SHP77 (cell line): ENCODE measurements at places on chromosomes 6 and 20.
A peak's percentile ranks its signal among the peaks of the same experiment; 100 is the strongest.

DNA sequence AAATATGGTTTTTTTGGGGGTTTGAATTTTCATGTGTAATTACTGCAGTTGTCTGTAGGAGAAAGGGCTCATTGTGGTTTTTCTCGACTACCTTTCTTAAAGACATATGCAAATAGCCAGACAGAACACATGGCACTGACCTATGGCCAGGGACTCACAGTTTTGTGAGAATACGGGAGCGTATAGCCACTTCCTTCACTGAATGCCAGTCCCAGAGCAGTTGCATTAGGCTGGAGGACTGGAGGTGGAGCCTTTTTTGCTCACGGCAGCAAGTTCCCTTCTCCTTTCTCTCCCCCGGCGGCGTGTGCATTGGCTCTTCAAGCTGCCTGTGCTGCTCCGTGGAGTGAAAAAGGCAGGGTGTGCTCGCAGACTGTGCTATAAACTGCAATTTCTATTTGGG is 114.9 kb downstream of the AKAP7 start:
- no peak for DNase-seq

DNA sequence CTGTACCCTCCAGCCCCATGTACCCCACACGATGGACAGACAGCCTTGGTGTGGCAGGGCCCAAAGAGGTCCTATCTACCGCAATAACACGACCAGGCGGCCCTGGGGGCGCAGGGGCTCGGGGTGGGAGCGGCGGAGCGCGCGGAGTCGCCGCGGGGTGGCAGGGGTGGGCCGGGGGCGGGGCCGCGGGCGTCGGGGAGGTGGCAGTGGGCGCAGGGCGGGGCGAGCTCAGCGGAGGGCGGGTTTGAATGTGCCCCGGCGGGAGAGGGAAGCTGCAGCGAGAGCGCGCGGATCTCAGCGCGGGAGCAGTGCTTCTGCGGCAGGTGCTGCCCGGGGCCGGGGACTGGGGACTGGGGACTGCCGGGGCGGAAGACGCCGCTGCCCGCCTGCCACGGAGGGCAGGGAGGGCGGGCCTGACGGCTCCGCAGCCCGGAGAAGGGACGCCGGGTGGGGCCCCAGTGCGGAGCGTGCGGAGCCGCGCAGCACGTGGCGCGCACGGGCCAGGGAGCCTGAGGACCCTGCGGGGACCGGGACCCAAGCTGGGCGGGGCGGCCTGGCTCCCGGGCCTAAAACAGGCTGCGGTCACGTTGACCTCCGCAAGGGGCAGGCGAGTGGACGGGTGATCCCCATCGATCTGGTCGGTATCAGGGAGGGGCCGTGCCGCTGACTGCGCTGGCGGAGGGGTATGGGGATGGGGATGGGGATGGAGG is at the start of gene SLC29A1:
Gene SLC29A1, plus strand, starts transcription at position 277 of the 710 bp plus-strand sequence. CDS start 3,719 bp downstream, outside the sequence.
- peak; percentile 76 for DNase-seq

GRCh38 chr6:36296240-36296639 is 26.4 kb downstream of the PNPLA1 start:
- DNase-seq, result no peak

- no peak for DNase-seq
Observed at GRCh38 chr6:53441035-53441493, 92.3 kb upstream of the ELOVL5 start.

DNA sequence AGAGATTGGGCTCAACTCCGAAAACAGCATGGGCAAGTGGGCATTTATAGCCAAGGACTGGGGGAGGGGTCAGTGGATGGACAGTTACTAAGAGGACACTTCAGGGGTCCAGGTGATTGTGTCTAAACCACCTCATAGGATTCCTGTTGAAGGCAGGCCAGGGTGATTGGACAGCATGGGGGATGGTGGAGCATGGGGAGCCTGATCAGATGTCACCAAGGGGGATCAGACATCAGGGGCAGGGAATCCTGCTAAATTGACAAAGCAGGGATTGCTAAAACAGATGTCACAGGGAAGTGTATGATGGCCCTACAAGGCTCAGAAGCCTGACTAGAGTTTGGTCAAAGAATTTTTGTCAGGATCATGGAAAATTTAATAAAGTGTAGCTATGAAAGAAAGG is 2.4 kb upstream of the PYGB start:
- DNase-seq, result no peak
